Stimulated activated CD4-positive, alpha-beta T cell treated with anti-CD3 and anti-CD28 coated beads, TNF-alpha, amount 100 ng/mL, for 4 hours (primary cell): ENCODE measurements at places on chromosomes 3 and 15.

DNA sequence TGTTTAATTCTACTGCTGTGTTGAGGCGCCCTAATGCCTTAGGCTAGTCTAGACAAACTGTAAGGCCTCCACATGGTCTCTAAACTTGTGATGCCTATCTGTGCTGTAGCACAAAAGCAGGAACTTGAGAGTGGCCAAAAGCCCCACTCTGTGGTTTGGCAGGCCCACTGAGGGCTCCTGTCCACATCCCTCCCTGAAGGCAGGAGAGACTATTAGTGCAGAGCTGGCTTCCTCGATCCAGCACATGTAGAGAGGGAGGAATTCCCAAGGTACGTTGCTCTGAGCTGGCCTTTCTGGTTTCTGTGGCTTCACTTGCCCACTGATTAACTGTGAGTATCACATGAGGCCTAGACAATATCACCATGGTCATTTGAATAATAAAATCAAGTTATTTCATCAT lies 90.6 kb downstream of the POLR2M start:
- DNase-seq, result no peak

DNA sequence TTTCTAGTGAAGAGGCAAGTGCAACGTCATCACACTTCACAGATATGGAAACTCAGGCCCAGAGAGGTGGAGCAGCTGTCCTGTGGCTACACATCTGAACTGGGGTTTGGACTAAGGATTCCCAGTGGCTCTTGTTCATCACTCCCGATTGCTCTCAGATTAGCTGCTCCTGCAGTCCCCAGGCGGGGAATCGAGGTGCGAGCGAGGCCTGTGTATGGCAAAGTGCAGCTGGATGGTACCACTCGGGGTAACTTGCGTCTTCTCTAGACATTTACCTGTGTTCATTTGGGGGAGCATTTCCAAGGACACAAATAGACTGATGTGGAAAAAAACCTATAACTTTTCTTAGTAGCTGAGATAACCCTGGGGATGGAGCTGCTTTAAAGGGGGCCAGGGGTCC lies 45.9 kb upstream of the TRPM1 start:
- no peak for DNase-seq

DNA sequence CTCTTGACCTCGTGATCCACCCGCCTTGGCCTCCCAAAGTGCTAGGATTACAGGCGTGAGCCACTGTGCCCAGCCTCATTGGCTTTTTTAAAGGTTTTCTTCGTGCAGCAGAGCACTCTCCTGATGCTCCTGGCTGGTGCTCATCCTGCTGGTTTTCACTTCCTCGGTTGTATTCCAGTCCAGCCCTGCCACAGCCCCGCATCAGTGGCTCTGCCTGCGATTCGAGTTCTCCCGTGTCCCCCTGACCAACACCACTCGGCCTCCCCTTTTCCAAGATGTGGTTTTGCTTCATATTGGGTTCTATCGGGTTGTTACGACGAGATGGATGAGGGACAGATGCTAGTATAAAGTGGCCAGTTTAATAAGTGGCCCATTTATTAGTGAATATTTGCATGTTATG lies 27.8 kb downstream of the EFCC1 start:
- DNase-seq, result no peak

GRCh38 chr3:37179144-37179967 lies 5.0 kb upstream of the LRRFIP2 start:
- no peak for DNase-seq
